ENCODE measurements at places on chromosomes 11 and 22. TPM values are rescaled to one million over a fixed set of nuclear protein-coding genes. Genes with fewer than 3 reads are reported as not detected.

The CHRM1 gene
- total RNA-seq: not detected

The DDI1 gene
- not detected for total RNA-seq

The EHF gene
- total RNA-seq: 0.20 TPM

The SYT9 gene
- not detected for total RNA-seq

The MS4A6E gene
- not detected for total RNA-seq

The CCDC188 gene
- total RNA-seq: not detected

The TESMIN gene
- total RNA-seq: 9.3 TPM

The ADAMTS8 gene
- not detected for total RNA-seq

The WNT7B gene
- not detected for total RNA-seq

The OR51D1 gene
- total RNA-seq: not detected

The SYNGR1 gene
- 0.76 TPM for total RNA-seq

The MS4A14 gene
- total RNA-seq: not detected

All from naive thymus-derived CD4-positive, alpha-beta T cell (primary cell).